ENCODE measurements at places on chromosomes 13 and 19.

GRCh38 chr13:60679928-60680694 is 283.1 kb downstream of the TDRD3 start:
- no peak overlapping the region for H3K4me3 ChIP-seq
- H3K27me3 ChIP-seq = no peaks in the 10 kb centered on the region
- H3K4me1 ChIP-seq = no peaks in the 10 kb centered on the region
- no peak overlapping the region for H3K27ac ChIP-seq
- H3K36me3 ChIP-seq = no peaks in the 10 kb centered on the region

- no peaks in the 10 kb centered on the region for H3K4me1 ChIP-seq
- no peak overlapping the region for H3K27ac ChIP-seq
- DNase-seq = no peak
- H3K36me3 ChIP-seq = no peaks in the 10 kb centered on the region
- no peaks in the 10 kb centered on the region for H3K27me3 ChIP-seq
Measured at GRCh38 chr19:47187335-47187655, 43.7 kb downstream of the BBC3 start.

GRCh38 chr19:58088521-58089052 is 9.4 kb downstream of the ZSCAN18 start:
- H3K27ac ChIP-seq = no peak overlapping the region
- peaks cover 37% of the 10 kb centered on the region for H3K36me3 ChIP-seq
- H3K27me3 ChIP-seq = no peaks in the 10 kb centered on the region
- no peak for DNase-seq

- peak overlapping the region; percentile 0 for H3K4me3 ChIP-seq
- peaks cover 16% of the 10 kb centered on the region for H3K4me1 ChIP-seq
- DNase-seq = peak; percentile 85
- no peaks in the 10 kb centered on the region for H3K36me3 ChIP-seq
- peak overlapping the region; percentile 61 for H3K27ac ChIP-seq
- H3K27me3 ChIP-seq = no peaks in the 10 kb centered on the region
Measured at GRCh38 chr19:45164577-45165335, 4.0 kb upstream of the NKPD1 start.

GRCh38 chr19:7698583-7698982 is 3.3 kb downstream of the FCER2 start:
- no peak overlapping the region for H3K4me3 ChIP-seq
- no peaks in the 10 kb centered on the region for H3K36me3 ChIP-seq
- no peaks in the 10 kb centered on the region for H3K27me3 ChIP-seq
- H3K4me1 ChIP-seq = no peaks in the 10 kb centered on the region

GRCh38 chr19:47157431-47158321 is 27.0 kb downstream of the SAE1 start:
- no peaks in the 10 kb centered on the region for H3K27me3 ChIP-seq
- H3K4me1 ChIP-seq = peaks cover 21% of the 10 kb centered on the region
- H3K4me3 ChIP-seq = peak overlapping the region; percentile 47
- H3K36me3 ChIP-seq = no peaks in the 10 kb centered on the region

DNA sequence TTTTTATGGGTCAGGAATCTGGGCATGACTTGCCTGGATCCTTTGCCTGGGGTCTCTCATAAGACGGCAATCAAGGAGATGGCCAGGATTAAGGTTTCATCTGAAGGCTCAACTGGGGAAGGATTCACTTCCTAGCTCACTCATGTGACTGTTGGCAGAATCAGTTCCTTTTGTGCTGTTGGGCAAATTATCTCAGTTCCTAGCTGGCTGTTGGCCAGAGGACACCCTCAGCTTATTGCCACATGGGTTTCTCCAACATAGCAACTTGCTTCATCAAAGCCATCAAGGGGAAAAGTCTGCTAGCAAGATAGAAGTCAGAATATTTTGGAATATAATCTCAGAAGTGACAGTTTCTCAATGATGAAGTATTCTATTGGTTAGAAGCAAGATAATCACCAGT is 12.2 kb upstream of the EVI5L start:
- H3K4me1 ChIP-seq = no peaks in the 10 kb centered on the region
- H3K27me3 ChIP-seq = no peaks in the 10 kb centered on the region
- no peak for DNase-seq
- H3K4me3 ChIP-seq = no peak overlapping the region

DNA sequence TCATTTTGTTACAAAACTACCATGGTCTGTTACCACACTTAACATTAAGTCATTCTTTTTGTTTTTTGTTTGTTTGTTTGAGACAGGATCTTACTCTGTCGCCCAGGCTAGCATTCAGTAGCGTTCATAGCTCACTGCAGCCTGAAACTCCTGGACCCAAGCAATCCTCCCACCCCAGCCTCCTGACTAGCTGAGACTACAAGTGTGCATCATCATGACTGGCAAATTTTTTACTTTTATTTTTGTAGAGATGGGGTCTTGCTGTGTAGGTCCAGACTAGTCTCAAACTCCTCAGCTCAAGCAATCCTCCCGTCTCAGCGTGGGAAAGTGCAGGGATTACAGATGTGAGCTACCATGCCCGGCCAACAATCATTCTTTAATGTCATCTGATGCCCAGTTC is 3.3 kb downstream of the ALDH16A1 start:
- H3K4me1 ChIP-seq = no peaks in the 10 kb centered on the region
- DNase-seq = no peak
- no peaks in the 10 kb centered on the region for H3K36me3 ChIP-seq
- H3K27me3 ChIP-seq = no peaks in the 10 kb centered on the region
